NCI-H524 treated with DMSO at 0.1 percent for 48 hours (cell line): ENCODE measurements at places on chromosomes 1 and 21.
A peak's percentile ranks its signal among the peaks of the same experiment; 100 is the strongest.

DNA sequence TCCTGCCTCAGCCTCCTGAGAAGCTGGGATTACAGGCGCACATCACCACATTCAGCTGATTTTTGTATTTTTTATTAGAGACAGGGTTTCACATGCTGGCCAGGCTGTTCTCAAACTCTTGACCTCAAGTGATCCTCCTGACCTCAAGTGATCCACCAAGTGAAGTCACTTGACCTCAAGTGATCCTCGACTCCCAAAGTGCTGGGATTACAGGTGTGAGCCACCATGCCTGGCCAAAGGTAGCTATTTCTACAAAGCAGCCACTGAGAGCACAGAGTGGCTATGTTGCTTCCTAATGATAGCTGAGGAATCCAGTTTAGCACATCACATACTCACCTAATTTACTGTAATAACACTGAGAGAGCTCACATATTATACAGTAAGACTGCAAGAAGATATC is 44.8 kb upstream of the CPLANE2 start:
- DNase-seq, result no peak

GRCh38 chr1:208885650-208886049 is 641.5 kb upstream of the PLXNA2 start:
- no peak for DNase-seq

DNA sequence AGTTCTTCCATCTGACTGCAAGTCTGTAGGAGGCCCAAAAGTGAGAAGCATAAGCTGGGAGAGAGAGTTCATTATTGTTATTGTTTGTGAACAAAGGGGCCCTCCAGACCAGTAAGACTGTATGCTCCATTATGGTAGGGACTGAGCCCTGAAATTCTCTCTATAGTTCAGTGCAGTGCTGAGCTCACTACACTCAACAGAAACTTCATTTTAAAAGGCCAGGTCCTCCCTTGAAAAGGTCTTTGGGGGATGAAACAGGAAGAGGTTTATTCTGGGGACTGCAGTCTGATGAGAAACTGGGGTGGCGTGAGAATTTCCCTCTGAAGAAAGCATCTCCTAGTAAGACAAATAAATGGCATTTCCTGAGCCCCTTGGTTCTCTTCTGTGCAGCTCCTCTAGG is 5.5 kb upstream of the GATAD2B start:
- no peak for DNase-seq

- DNase-seq, result no peak
Measured at GRCh38 chr1:76862447-76862846, 4.8 kb upstream of the ST6GALNAC5 start.

DNA sequence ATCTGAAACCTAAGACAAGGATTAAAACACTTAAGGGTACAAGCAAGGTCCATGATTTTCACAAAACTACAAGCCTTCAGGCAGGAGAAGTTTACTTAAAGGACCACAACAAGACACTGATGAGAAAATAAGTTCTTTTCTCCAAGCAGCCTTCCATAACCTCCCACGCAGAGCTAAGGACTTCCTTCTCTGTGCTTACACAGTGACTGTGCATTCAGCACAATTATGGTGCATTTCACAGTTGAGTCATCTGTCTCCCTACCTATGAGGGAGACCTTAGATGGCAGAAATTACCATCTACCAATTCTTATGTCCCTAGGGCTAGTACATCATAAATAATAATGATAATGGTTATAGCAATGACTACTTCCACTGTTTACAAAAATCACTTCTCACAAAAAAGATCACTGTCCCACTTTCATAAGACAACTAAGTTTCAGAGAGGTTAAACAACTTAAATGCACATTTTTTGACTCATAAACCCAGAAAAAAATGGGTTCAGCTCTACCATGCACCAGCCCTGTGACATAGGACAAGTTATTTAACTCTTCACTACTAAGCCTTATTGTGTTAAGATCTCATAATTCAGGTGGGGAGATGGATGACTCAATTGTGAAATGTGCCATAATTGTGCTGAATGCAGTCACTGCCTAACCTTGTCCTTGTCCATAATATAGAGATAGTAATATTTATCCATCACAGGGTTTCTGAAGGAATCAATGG is 45.3 kb downstream of the TARBP1 start:
- no peak for DNase-seq

- DNase-seq, result no peak
Measured at GRCh38 chr1:155648207-155649147, 38.5 kb downstream of the MSTO1 start.

DNA sequence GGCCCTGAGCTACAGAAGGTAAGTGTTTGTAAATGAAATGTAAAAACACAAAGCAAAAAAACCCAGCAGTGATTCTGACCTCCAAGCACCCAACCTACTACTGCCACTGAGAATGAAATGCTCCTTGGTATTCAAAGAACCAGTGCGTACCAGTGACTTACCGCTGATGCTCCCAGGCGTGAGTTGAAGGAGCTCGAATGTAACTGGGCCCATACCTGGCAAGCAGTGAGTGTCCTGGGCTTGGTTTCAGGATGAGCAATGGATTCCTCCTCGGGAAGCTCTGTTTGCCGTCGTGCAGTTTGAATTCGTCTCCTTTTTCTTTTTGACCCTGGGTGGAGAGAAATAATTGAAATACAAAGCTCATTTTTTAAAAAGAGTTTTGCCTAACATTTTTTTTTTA is 121.9 kb downstream of the ATG4C start:
- DNase-seq, result no peak

DNA sequence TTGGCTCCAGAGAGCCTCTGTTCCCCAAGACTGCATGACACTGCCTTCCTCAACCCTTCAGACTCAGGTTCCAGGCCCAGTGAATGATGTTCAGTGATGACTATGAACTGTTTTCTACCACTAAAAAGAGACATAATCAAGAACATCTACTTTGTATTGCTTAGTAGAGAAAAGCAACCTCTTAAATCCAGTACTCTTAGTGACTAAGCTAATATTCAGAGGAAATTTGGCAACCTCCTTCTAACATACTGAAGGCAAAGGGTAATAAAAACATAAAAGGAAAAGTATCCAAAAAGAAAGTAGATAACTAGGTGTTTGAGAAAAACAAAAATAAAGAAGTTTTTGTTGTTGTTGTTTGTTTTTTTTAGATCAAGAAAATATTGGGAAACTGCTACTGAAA is 153.3 kb upstream of the RUNX1 start:
- no peak for DNase-seq

GRCh38 chr1:192159014-192159413 is 752 bp downstream of the RGS18 start:
- DNase-seq, result no peak

- DNase-seq, result no peak
Measured at GRCh38 chr1:225280563-225280962, 147.3 kb downstream of the LBR start.

- DNase-seq, result peak; percentile 35
Measured at GRCh38 chr21:43775795-43776430, at the start of gene CSTB. Gene CSTB, minus strand, starts transcription at chr21:43776308. Its CDS starts 39 bp downstream, at chr21:43776269.

GRCh38 chr1:240656531-240656930 is 44.6 kb upstream of the GREM2 start:
- peak; percentile 69 for DNase-seq

- DNase-seq, result no peak
Measured at GRCh38 chr1:75492011-75492410, 118.9 kb downstream of the SLC44A5 start.

- no peak for DNase-seq
Measured at GRCh38 chr1:233865902-233866301, 38.6 kb upstream of the SLC35F3 start.

GRCh38 chr1:52627028-52627427 is 5.9 kb upstream of the SHISAL2A start:
- no peak for DNase-seq

DNA sequence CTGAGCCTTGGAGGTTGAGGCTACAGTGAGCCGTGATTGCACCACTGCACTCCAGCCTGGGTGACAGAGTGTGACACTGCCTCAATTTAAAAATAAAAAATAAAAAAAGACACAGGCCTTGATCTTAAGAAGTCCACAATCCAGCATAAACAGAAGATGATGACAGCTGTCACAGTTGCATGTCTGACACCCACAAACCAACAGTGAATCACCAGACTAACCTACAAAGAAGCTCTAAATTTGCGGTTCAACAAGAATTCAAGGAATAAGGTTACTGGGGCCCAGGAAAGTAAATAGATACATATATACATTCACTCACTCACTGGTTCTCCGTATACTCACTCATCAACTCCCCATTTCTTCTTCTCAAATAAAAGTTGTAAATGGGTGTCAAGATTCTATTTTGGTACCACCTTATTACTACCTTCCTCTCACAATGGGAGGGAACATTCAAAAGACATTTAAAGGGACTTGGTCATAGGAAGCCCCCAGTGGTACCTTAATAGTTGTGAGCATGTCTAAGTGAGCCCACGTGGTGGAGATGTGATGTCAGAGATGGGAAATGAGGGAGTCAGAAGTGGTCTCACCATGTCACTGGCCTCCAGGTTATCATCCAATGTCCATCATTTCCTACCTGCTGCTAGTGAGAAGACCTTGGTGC is 66.9 kb upstream of the PRDX6 start:
- DNase-seq, result no peak

- DNase-seq, result no peak
Measured at GRCh38 chr1:164880199-164880598, 321.2 kb downstream of the PBX1 start.

DNA sequence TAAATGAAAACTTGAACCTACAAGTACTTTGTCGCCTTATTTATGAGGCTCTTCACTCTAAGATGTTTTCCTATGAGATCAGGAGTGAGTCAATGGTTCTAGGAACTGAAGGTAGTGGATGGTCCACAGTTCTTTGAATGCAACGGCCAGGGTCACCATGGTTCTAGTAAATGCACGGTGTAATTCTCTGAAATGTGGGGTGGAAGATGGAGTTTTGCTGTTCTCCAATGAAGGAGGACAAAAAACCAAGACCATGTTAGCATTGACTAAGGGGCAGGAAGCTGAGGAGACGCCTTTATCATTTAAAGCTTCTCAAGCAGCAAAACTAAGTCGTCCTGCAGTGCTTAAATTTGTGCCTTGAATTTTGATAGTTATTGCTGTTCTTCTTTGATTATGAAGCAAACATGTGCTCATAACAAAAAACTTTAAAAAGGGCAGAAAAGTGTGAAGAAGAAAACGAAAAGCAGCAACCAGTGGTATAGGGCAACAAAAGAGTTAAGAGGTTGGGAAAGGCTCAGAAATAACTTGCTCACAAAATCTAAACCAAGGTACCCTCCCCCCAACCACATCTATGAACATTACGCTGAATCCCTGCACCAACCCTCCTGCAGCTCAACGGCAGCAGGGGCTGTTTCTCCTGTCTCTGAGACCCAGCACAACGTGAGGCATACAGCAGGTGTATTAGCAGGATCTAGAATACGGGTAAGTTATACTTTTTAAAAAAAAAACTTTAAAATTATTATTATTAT is 85.0 kb downstream of the MRPL37 start:
- DNase-seq, result no peak

DNA sequence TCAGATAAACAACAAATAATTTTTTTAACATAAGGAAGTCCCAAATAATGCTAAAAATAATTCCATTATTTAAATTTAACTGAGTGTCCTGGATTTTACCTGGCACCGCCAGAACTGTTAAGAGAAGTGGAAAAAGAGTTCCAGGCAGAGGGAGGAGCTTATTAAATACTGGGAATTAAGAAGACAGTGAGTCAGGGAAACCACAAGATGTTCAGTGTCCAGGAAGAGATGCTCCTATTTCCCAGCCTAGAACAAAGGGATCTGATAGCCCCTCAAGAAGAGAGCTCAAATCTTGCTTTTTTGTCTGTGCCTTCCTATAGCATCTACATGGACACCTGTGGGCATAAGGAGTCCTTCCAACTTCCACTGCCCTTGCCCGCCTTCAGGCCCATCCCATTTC is 85.9 kb downstream of the PGM1 start:
- no peak for DNase-seq

- DNase-seq, result no peak
Measured at GRCh38 chr1:75673399-75673798, 51.1 kb upstream of the ACADM start.

- DNase-seq, result no peak
Measured at GRCh38 chr1:76198452-76198851, 123.9 kb downstream of the ST6GALNAC3 start.

DNA sequence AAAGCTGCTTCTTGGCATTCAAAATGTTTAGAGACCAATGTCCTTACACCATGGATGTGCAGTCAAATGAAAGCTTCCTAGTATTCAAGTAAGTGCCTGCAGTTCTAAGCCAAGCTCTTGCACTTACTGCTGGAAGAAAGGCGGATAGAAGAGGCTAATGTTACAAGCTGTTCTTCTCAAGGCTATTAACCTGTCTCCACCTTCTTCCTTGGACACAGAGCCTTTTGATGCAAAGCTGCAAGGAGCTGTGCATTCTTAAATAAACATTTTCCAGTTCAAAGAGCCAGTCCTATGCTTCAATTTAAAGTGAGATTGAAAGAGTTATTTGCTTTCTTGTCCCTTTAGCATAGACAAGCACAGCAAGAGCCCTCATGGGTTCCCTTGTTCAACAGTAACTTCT is 167.9 kb upstream of the RUNX1 start:
- no peak for DNase-seq

GRCh38 chr1:188706742-188707141 is 1770.9 kb downstream of the BRINP3 start:
- DNase-seq, result no peak

GRCh38 chr21:28579986-28580550 is 412.6 kb downstream of the LTN1 start:
- no peak for DNase-seq

- DNase-seq, result no peak
Measured at GRCh38 chr21:42193131-42193671, 25.7 kb upstream of the ABCG1 start.

DNA sequence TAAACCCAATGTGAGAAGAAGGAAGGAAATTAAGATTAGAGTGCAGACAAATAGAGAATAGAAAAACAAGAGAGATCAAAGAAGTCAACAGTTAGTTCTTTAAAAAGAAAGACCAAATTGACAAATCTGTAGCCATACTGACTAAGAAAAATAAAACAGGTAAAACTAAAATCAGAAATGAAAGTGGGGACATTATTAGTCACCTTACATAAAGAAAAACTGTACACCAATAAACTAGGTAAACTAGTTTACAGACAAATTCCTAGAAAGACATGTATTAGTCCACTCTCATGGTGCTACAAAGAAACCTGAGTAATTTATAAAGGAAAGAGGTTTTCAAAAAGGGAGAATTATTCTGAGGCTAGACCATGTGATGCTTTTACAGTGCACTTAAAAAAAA is 22.3 kb downstream of the BLZF1 start:
- DNase-seq, result no peak

- no peak for DNase-seq
Measured at GRCh38 chr1:42841440-42842147, 4.8 kb upstream of the ZNF691 start.

- DNase-seq, result no peak
Measured at GRCh38 chr1:235408503-235408960, 41.3 kb downstream of the TBCE start.

GRCh38 chr1:11245904-11246719 is 16.2 kb downstream of the MTOR start:
- DNase-seq, result no peak

GRCh38 chr1:9689971-9690381 is 38.4 kb downstream of the PIK3CD start:
- no peak for DNase-seq
